NCI-H1105 (cell line): ENCODE measurements at places on chromosomes 11 and 22.

DNA sequence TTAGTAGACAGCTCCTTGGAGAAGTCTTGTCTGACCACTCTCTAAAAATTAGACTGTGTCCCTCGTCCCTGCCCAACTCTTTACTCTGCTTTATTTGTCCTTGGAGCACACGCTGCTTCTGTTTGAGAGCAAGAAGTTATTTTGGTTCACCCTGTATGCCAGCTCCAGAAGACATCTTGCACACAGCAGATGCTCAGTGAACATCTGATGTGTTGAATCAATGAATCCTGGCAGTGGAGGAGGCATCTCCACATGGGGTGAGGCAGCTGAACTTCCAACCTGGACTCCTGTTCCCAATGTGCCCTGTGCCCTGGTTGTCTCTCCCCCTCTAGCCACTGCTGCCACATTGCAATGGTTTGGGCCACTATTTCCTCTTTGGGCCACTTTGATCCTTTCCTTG, 213.6 kb downstream of the CEP164 start:
- no peak for DNase-seq

DNA sequence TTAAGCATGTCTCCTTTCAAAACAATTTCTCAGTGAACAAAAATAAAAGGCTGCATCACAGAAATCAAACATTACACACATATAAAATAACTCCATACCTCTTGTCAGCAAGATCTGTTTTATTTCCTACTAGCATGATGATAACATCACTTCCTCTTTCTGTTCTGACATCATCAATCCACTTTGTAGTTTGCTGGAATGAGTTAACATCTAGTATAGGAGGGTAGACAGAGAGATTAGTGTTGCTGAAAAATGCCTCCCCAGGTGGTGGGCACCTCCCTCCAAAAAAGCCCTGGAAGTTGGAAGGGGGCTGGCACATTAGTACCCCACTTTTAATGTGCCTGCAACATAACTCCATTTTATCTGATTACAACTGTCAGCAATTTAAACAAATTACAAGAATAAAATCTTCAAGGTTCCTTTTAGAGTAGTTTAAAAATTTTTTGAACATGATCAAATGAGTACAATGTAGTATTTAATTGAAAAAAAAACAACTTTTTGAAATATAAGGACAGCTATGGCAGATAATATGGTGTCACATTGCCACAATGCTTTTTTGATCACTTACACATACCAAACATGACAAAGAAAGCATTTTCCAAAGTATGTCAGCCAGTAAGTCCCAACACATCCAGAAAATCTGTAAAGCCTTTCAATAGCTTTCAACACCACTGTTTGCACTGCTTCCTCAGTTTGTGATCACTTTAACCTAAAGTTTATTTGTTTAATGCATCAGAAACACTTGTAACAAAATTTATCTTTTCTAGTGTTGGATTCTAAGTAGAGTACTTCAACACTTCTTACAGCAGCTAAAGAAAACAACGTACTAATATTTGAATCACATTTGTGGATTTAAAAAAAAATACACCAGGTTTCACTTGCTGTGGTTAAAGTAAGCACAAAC, 44.5 kb downstream of the RAB6A start:
- DNase-seq = no peak

- no peak for DNase-seq
Measured at GRCh38 chr22:32917577-32918354, 116.3 kb downstream of the TIMP3 start.

DNA sequence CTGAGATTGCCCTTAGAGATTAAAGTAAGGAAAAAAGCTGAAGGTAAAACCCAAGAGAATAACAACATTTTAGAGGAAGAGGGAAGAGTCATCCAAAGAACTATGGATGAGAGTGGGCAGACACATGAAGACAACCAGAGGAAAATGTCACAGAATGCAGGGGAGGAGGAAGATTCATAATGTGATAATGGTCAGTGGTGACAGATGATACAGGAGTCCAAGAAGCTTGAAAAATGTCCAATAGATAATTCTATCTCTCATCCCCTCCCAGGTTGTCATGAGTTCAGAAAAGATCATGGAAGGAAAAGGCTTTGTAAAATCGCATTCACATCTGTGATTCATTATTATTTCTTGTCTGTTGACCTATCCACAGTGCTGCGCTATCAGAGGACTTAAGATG, 282.3 kb upstream of the CCDC90B start:
- no peak for DNase-seq

GRCh38 chr22:46560696-46561295, 23.4 kb upstream of the CELSR1 start:
- DNase-seq = no peak

DNA sequence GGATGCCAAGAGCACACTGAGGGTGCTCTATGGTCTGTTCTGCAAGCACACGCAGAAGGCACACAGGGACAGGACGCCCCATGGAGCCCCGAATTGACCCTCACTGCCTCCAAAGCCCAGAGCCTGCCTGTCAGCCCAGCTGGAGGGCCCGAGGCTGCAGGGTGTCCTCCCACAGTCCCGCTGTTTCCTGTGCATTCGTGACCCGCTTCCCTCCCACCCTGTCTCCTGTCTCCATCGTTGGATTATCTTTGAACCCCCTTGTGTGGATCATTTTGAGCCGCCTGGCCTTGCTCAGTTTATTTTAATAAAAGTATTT, 25.6 kb downstream of the PARVG start:
- DNase-seq = no peak

DNA sequence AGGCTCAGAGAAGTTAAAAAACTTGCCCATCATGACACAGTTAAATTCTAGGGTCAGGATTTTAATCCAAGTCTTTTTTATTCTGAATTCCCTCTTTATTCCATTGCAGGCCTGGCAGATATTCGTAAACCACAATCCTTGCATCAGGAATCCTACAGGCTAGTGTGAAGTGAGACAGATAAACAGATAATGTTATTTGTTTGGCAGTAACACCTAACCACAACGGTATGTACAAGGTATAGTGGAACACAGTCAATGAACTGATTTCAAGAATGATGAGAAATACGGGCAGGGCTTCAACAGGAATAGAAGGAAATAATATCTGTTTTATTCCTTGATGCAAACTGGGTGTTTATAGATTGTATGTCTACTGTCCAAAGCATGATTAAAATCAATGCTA, 32.0 kb upstream of the NARS2 start:
- no peak for DNase-seq

- no peak for DNase-seq
Measured at GRCh38 chr11:120558744-120559431, 47.3 kb downstream of the GRIK4 start.
